ENCODE measurements at places on chromosomes 5 and 9.

DNA sequence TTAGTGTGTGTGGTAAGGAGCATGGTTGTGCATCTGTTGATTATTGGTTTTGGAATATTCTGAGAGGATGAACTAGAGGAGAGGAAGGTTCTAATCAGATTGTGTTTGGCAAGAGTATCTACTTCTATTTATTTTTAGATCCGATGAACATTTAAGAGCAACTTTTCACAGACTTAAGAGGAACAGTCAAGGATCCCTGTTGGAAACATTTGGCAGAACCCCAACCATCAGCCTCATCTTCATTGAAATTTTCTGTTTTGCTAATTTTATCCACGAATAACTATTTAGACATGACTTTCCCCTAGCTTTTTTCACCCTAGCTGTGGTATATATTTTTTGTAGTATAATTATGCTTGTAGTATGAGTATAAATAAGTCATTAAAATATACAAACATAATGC lies 868.5 kb downstream of the MAT2B start:
- no peak for DNase-seq

- DNase-seq: peak; percentile 37
Measured at GRCh38 chr9:14433351-14434157, 119.6 kb upstream of the NFIB start.

- DNase-seq: no peak
Measured at GRCh38 chr9:130606887-130607600, 27.7 kb downstream of the FUBP3 start.

GRCh38 chr5:181281984-181282316 lies 21.0 kb upstream of the TRIM52 start:
- DNase-seq: no peak

DNA sequence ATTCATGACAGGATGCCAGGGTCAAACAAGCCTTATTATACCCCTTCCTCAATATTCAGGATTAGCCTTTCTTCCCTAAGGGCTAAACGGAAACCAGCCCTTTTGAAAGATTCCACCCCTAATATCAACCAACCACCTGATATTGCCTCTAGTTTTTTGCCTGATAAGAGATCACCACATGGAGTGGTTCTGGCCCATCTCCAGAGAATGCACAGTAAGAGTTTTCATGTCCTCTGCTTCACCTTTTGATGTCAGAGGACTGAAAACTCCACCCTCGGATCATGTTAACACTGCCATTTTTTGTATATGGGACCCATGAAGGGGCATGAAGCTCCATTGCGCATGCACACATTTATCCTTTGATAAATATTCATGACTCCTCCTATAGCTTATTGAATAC lies 5.8 kb upstream of the LNPEP start:
- DNase-seq: no peak

DNA sequence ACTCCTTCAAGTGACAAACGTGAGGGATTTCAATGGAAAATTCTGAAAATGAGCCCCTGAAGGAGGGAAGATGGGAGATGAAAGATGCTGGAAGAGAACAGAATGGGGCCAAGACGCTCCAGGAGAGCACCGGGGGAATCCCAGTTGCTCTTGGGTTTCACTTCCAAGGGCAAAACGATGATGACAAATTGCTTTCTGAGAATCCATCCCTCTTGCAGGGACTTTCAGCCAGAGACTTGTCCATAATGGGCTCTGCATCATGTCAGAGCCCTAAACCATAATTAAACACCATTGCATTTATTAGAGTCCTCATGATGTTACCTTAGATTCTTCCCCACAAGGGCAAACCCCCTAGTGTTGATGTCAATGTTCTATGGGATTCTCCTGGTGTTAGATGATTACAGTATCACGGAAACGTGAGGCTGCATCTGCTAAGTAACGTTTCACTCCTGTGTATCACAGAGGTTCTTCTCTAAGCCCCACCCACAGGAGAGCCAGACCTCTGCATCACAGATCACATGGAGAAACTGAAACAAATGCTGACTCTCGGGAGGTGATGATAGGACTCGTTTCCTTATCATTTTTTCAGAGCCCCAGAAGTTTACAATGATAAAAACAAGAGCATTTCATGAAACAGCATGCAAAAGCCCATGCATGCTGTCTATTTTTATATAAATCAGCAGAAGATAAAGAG lies 114.4 kb downstream of the TENT4A start:
- no peak for DNase-seq

- no peak for DNase-seq
Measured at GRCh38 chr5:142688281-142688989, 2.5 kb upstream of the FGF1 start.

- no peak for DNase-seq
Measured at GRCh38 chr5:125894383-125894782, 528.8 kb upstream of the GRAMD2B start.

- DNase-seq: no peak
Measured at GRCh38 chr9:98222885-98223691, 30.7 kb upstream of the CORO2A start.

DNA sequence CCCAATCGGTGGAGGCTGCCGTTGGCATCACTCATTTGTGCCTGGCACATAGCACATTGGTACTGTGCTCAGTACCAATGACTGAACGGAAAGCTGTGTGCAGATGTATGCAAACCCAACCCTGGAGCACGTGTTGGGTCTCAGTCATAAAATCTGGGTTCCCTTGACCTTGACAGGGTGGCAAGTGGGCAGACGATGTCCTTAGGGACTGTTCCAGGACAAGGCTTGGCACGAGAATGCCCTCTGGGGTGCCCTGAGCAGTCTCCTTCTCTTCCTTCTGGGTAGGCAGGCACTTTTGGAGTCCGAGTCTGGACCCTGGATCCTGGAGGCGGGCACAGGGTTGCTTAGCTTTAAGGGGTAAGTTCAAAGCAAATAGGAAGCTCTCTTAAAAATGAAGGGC lies 75.8 kb downstream of the MACROH2A1 start:
- DNase-seq: no peak

DNA sequence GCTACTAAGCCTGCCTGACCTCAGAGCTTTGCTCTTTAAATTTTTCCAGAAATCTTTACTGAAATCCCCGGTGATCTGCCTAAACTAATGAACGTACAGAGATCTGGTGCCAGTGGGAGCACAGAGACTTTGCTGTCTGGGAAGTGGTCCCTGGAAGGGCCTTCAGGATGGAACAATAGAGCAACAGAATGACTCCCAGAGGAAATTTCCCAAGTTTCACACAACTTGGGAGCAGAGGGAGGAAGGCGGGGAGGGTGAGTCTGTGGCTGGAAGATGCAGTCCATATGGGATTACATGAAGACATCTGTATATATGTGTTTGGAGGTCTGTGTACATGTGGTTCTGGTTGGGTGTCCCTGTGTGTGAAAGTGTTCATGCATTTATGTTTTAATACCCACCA lies 638.3 kb downstream of the CCDC171 start:
- no peak for DNase-seq

DNA sequence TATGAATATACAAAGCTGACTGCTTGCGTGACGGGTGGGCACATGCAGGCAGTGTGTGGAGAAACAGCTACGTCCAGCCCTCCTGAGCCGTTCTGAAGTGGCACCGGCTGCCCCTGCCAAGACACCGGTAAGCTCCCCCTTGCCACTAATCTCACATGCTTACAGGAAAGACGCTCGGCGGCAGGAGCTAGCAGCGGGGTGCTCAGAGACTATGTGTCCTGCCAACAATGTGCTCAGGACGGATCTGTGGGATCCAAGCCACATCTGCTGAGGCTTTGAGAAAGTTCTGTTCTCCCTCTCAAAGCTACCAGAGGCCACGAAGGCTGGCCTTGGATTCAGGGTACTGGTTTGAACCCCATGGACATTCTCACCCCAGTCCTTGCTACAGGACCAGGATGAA lies 157.2 kb upstream of the PHYKPL start:
- DNase-seq: no peak

DNA sequence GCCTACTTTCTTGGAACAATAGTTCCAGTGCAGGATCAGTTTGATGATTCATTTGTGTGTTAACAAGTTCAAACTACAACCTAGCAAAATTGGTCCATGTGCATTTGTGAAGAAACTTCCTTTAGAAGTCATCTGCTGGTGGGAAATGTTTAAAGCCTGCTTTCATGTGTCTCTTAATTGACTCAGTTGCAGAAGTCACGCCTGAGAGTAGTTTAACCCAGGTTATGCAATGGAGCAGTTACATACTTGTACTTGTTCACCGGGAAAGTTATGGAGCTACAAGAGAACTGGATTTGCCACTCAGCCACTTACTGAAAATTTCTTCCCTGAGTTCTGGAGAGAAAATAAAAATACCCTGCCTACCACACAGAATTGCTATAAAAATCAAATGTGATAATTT lies 1397.8 kb downstream of the PTPRD start:
- DNase-seq: no peak

GRCh38 chr5:34005681-34006080 lies 2.2 kb downstream of the AMACR start:
- no peak for DNase-seq

- no peak for DNase-seq
Measured at GRCh38 chr9:123584202-123585176, 228.5 kb downstream of the CRB2 start.

DNA sequence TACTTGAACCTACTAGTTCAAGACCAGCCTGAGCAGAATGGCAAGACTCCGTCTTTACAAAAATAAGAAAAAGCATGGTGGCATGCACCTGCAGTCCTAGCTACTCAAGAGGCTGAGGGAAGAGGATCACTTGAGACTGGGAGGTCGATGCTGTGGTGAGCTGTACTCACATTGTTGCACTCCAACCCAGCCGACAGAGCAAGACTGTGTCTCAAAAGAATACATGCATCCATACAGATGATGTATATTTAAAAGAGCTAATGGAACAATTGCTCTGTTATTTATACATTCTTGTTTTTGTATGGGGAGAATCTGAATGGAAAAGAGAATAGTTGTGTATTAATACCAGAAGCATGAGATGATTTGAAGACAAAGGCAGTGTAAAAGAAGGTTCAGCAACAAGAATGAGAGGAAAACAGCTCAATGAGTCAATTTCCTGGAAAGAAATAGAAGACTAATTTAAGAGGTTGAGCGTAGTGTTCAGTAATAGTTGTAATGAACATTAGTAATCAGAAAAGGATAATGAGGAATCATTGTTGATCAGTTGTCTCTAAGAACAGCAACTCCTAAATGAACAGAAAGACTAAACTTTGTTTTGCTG lies 1.9 kb upstream of the LRRC70 start:
- DNase-seq: no peak

DNA sequence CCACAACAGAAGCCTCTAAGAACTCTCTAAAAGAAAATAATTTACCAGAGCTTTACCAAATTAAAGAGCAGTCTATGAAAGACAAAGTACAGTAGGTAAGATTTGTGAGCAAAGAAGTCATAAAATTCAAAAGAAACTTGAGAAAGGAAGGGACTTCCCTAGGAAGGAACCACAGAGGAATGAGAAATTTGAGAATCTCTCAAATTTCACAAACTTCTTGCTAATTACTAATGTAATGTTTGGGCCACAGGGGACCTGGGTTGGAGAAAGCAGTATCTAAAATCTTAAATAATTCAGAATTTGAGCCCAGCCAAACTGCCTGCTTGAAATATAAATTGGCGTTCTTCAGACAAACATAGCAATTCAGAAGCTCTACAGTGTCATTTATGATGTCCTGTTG lies 225.0 kb upstream of the PRR16 start:
- no peak for DNase-seq

- no peak for DNase-seq
Measured at GRCh38 chr5:89137148-89137547, 254.2 kb upstream of the MEF2C start.

DNA sequence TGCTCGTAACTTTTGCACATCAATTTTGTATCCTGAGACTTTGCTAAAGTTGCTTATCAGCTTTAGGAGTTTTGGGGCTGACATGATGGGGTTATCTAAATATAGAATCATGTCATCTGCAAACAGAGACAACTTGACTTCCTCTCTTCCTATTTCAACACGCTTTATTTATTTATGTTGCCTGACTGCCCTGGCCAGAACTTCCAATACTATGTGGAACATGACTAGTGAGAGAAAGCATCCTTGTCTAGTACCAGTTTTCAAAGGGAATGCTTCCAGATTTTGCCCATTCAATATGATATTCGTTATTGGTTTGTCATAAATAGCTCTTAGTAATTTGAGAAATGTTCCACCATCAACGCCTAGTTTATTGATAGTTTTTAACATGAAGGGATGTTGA lies 65.4 kb upstream of the CDH12 start:
- DNase-seq: no peak

DNA sequence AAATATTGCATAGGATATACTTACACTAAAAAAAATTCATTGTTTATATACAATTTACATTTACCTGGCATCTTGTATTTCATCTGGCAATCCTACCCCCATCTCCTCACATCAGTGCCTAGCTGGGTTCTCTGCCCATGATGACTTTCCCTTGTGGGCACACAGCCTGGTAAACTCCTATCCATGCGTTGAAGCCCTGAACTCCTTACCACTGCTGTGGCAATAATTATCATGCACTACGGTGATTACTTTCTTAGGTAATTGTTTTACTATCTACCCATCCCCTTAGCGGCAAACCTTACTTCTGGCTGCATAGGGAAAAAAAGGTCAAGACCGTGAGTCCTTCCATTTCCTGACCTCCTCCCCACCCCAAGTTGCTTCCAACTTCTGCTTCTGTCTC lies 63.6 kb upstream of the DAB2IP start:
- no peak for DNase-seq

GRCh38 chr9:109369285-109369684 lies 48.4 kb upstream of the EPB41L4B start:
- DNase-seq: no peak

DNA sequence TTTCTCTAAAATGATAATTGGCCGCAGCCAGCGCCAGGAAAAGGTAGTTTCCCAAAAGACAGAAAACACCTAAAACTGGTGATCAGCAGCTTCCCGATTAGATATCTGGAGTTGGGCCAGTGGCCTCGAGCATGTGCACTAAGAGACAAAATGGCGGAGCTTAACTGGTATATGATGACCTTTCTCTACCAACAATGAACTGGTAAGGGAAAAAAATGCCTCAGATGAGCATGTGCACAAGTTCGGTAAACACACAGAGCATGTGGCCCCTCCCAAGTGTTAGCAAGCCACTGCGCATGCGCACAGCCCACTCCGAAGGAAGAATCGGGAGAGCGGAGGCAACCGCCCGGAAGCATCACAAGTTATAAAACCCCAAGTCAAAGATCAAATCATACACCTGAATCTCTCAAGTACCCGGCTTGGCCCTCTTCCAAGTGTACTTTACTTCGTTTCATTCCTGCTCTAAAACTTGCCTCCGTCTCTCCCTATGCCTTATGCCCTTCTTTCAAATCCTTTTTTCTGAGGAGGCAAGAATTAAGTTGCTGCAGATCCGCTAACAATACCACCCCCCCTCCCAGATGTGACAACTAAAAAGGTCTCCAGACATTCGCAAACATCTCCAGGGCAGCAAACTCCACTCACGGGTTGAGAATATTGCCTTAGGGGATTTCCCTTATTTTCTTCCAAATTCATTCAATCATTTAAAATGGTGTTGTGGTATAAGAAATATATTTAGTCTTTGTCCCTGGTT lies 15.0 kb upstream of the PTBP3 start:
- peak; percentile 71 for DNase-seq

DNA sequence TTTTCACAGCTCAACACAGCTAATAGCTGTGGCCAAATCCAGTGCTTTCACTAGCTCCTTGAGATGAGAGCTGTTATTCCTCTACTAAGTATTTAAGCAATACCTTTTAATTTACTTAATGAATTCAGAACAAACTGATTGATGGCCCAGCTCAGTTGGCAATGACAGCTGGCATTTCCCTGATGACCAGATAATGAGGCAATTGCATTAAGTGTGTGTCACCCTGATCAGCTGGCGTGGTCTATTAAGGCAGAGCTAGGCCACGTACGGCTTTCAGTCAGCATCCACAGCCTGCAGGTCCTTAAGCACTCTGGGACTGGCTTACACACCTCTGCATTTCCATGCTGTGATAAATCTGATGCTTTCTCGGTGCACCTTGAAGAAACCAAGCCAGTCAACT lies 34.4 kb downstream of the TTLL11 start:
- no peak for DNase-seq

- no peak for DNase-seq
Measured at GRCh38 chr5:151570058-151570457, 21.1 kb downstream of the FAT2 start.
